ENCODE measurements at places on chromosomes 2 and 18.

GRCh38 chr2:172672114-172672513, 63.5 kb upstream of the RAPGEF4 start:
- DNase-seq, result no peak

- no peak for DNase-seq
These were observed 17.0 kb upstream of the C1QL2 start for GRCh38 chr2:119175517-119175916.

DNA sequence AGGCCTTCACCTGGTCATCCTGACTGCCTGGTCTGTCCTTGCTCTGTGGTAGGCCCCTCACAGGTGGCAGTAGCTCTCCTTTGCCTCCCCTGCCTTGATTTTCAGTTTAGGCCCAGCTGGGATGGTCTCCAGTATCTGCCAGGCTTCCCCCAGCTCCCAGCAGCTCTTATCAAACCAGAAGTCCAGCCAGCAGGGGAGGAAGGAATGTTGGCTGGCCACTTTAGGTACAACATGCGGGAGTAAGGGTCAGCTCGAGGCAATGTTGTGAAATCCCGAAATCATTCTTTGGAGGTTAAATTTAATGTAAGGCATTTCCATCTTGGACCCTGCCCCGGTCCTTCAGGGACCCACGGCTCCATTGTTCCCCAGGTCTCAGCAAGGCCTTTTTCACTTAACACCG, 16.8 kb downstream of the ATP6V1C2 start:
- DNase-seq, result no peak

DNA sequence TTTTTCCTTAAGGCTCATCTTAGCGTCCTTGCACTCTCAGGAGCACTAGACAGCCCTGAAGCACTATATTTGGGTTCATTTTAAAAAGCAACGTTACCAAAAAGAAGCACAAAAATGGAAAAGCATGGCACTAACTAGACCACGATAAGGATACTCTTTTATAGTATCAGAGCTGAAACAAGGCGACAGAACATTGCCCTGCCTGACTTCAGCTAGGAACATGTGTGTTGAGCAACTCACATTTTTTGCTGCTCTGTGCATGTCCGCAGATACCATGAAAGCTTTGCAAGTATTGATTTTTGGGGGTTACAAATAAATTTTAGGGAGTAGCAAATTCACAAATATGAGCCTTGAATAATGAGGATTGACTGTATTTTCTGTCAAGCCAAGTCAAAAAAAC, 332.0 kb downstream of the PTPRM start:
- no peak for DNase-seq

DNA sequence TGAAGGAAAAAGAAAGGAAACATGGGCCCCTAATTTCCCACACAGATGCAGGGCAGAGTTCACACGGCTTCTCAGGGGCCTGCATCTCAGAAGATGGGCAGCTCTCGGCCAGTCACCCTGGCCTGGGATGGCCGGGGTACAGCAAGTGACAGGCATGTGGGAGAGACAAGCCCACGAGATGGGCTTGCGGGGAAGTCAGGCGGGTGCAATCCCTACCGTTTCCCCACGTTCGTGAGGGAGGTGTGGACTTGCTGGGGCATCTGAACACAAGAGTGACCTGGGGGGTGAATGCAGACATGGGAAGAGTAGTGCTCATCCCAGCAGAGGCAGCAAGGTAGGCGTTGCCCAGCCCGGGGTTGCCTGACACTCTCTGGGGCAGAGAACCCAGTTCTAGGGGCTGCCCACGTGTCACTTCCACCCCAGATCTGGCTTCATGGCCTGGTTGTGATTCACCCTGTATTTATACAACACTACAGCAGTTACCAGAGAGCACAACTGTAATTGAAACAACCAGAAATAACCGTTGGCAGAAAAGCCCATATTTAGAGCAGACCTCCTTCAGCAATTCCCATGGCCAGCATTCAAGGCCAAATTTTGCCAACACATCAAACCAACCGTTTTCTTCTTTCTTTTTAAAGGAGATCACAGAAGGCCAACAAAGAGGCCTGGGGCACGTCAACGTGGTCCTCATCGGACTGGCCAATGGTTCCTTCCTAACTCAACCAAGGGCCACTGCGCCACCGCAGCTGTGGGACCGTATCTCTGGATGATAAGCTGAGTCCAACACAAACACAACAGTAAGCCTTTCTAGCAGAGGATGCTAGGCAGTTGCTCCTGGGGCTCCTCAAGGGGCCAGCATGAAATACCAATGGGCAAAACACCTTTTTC, 58.4 kb downstream of the PARD6G start:
- DNase-seq, result no peak

GRCh38 chr2:234091432-234091879, 41.0 kb downstream of the SPP2 start:
- DNase-seq, result no peak

DNA sequence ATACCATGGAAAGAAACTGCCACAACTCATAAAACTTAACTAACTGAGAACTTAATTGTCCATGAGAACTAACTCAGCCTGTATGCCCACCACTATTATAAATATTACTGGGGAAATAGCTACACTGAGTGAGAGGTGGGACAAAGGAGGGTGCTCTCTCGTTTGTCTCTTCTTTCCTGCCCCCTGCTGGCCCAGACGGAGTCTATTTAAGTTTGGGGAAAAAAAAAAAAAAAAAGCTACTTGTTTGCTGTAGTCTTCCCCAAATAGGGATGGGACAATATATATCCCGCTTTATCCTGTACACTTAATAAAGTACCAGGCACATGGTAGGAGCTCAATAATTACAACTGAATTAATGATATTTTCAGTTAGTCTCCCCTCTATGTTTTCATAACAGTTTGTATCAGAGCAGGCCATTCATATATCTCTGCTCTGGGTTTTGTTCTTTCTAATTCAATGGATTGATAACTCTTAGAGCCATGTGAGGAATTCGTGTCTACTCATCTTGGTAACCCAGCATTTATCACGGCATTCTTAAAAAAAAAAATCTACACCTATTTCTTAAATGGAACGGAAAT, 647.6 kb upstream of the PKDCC start:
- DNase-seq, result no peak

GRCh38 chr2:120915670-120916069, 180.0 kb downstream of the GLI2 start:
- no peak for DNase-seq

DNA sequence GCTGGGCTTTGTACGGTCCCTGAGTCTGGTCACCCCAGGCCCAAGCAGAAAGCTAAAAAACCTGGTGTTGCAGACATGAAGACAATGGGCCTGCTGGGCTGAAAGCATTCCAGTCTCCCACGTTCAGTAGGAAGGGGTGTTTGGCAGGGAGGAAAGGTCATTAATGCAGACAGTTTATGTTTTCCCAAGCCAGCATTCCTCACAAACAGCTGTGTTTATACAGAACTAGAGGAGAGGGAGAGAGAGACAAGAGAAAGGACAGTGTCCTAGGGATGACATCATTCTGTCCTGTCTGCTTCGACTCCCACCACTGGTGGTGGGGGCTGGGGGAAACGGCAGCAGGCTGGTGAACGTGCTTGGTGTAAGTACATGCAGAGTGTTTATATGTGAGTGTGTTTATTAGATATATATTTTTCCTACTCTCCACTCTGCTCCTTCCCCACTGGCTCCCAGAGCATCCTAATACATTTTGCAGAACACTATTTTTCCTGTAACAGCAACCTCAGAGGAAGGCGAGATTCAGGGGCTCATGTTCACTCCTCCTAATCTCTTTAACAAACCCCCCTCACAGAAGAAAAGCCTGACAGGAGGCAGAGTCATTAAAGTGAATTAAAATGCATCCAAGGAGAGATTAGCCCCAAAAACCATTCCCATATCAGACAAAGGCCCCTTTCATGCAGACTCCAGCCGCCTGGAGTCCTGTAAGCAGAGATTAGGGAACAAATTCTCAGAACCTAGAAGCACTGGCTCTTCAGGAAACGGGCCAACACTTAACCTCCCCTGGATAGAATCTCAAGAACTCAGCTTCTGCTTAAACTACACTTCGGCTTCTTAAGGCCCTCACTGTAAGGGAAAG, 380.4 kb downstream of the TNS1 start:
- no peak for DNase-seq

GRCh38 chr18:39453882-39454281, 1888.3 kb upstream of the CELF4 start:
- no peak for DNase-seq

Data from stimulated activated CD4-positive, alpha-beta T cell treated with anti-CD3 and anti-CD28 coated beads, Interleukin-1b, Interleukin-23, amount 100 ng/mL, for 1 hour (primary cell).